ENCODE measurements at places on chromosomes 3 and 15.

DNA sequence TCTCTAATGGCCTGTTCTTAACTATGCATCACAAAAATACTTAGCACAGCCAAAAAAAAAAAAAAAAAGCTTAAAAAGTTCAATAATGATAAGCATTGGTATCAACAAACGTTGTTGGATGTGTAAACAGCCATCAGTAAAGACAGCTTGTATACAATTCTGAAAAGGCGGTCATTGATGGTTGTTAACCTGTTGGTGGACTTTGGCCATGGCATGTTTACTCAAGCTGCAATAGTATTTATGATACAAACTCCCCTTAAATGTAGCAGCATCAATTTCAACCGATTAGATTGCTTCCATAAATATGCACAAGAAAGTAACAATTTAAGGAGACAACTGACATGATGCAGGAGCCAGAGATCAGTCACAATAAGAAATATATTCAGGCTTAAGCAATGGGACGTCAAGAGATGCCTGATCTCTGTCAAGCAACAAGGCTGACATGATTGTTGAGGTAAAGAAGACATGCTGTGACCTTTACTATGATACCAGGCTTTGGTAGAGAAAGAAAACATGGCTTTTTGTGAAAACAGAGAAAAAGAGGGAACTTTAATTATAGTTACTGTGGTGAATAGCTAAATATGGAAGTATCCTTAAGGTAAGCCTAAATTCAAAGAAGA is 14.2 kb upstream of the SLC7A14 start:
- DNase-seq = no peak

DNA sequence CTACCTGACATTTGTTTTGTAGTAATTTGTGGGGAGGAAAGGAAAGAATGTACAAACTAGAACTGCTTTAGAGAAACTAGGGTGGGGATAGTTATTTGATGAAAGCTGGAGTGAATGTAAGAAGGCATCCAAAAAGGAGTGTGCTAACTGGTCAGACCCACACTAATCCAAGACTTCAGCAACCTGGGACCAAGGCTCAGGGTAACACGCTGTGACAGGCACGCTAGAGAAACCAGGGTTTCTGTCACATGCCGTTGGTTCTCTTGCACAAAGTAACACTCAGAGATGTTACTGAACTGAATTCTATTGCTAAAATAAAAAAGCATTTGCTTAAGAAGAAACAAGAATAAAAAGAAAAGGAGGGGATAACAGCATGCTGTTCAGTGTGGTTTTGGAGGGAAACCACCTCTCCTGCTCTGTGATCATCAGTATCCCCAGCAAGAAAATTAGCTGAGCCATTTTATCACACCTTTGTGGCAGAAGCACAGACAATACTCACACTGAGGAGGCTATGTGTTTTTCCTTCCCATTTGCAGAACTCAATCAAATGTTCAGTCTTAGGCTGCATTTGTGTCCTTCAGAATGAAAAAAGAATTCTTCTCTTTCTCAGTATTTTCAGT is 2.8 kb upstream of the CCDC80 start:
- DNase-seq = no peak

- no peak for DNase-seq
Measured at GRCh38 chr15:67175643-67176071, 78.8 kb downstream of the AAGAB start.

DNA sequence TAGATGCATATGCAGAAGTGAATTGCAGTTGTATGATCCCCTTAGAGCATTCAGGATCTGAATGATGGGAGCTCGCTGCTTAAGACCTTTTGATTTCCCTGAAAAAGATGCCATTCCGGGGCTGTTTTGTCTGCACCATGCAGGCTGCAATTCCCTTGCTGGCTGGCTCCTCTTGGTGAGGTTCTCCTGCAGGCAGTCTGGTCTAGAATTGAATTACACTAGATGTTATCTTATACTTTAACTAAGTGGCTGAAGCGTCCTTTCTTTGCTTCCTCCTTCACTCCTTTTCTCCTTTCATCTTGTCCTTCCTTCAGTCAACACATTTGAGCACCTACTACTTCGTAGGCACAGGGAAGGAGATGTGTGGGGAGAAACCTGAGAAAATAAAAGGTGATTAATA is 18.6 kb upstream of the MYZAP start:
- no peak for DNase-seq

- DNase-seq = no peak
Measured at GRCh38 chr3:178475062-178475461, 61.2 kb upstream of the KCNMB2 start.

DNA sequence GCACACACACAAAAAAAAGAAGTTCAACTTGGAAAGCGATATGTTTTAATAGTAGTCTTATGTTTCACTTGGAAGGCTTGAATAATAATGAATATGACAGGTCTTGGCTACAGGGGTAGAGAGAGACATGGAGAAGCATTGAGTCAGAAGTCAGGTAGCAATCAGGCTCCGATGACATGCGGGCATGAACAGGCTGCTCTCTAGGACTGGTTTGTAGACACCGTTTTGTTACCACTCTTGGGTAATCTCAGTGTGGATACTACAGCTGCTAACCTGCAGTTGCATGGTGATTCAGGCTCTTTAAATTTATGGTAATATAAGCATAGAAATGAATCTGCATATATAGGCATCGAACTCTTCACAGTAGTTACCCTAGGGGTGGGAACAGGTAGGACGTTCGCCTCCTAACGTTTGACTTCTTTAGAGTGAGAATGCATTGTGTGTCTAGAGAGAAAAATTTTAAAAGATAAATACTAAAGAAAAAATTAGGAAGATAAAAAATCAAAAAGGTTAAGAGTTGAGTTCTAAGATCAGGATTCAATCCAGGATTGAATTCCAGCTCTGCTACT is 241.6 kb upstream of the KBTBD8 start:
- DNase-seq = no peak

DNA sequence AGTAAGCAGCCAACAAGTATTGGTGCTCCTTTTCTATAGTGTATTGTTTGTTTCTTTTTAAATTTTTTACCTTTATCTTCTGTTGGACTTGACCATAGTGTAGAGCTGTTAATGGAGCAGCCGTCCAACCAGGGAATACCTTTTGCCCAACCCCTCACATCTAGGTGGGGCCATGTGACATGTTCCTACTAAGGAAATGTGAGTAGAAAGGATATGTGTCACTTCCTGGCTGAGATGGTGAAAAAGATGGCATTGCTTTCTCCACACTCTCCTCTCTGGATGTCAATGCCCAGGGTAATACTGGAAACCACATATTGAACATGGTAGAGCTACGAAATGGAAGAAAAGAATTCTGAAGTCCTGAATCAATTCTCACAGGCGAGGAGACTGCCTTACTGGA is 218.8 kb downstream of the TBL1XR1 start:
- DNase-seq = no peak

- no peak for DNase-seq
Measured at GRCh38 chr3:108623504-108623903, 34.0 kb downstream of the DZIP3 start.

DNA sequence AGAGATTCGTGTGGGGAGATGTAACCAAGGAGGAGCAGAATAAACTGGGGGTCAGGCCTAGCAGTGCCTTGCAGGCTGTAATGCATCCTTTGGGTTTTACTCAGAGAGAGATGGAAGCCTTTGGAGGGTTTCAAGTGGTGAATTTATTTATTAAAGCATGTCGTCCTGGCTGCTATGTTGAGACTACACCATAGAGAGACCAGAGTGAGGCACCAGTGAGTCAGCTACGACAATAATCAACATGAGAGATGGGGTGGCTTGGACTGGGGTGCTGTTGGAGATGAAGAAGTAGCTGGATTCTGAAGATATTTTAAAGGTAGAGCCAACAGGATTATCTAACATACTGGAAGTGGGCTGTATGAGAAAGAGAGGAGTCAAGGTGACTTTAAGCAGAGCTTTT is 335.3 kb upstream of the ARHGEF26 start:
- no peak for DNase-seq

DNA sequence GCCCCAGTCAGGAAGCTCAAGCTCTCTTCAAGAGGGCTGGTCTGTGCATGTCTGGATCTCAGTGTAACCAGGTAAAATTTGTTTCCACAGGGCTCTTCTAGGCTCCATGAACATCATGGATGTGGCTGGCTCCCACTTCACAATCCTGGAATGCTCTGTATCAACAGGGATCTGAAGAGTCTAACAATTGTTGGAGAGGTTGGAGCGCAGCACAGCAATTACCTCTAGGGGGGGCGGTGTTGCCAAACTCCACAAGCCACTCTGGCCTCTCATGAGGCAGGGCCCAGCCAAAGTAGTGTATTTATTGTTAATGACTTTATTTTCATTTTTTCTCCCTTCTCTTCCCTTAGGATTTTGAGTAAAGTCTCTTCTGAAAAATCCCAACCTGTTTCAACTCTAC is 6.1 kb upstream of the EIF2B5 start:
- no peak for DNase-seq

DNA sequence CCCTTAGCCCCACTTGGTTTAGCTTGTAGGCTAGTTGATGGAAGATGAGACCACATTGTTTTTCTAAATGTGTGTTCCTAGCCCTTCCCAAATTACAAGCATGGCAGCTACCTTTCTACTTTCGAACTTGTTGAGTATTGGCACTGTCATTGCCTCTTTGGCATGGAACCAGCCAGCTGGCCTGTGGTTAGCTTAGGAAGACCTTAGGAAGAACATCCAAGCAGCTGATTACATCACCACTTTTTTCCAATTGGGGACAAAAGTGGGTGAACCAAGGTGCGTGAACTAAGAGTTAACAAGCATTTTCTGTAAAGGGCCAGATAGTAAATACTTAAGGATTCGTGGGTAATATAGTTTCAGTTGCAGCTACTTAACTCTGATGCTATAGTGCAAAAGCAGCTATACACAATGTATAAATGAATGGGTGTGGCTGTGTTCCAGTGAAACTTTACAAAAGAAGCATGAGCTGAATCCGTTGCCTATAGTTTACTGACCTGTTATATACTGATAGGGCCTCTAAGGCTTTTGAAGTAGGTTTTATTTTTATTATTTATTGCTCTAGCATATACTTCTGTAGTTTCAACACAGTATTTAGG is 8.5 kb downstream of the KLHL18 start:
- DNase-seq = no peak

- no peak for DNase-seq
Measured at GRCh38 chr3:186624598-186624997, 11.7 kb downstream of the AHSG start.

- DNase-seq = no peak
Measured at GRCh38 chr3:159760046-159760445, 228.6 kb upstream of the IL12A start.

- peak; percentile 40 for DNase-seq
Measured at GRCh38 chr3:171772427-171773056, 37.7 kb downstream of the PLD1 start.

GRCh38 chr15:79007066-79007465 is 62.2 kb upstream of the CTSH start:
- DNase-seq = peak; percentile 12

GRCh38 chr15:98169551-98169950 is 209.0 kb downstream of the ARRDC4 start:
- DNase-seq = no peak

DNA sequence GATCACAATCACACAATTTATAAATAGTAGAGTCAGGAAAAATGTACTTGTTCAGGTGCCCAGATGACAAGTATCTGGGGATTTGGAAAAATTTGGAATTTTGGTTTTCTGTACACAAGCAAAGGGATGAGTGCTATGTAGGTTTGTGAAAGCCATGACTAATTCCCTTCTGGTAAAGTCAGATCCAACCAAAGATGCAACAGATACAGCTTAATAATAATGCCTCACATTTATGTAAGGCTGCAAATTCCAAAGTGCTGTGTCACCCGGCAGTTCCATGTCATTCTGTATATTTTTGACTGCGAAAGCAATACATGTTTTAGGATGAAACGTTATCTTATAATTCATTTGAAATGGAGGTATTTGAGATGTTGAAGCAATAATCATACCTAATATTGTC is 102.7 kb upstream of the AGBL1 start:
- no peak for DNase-seq

- no peak for DNase-seq
Measured at GRCh38 chr3:42489937-42490227, 12.6 kb upstream of the VIPR1 start.

DNA sequence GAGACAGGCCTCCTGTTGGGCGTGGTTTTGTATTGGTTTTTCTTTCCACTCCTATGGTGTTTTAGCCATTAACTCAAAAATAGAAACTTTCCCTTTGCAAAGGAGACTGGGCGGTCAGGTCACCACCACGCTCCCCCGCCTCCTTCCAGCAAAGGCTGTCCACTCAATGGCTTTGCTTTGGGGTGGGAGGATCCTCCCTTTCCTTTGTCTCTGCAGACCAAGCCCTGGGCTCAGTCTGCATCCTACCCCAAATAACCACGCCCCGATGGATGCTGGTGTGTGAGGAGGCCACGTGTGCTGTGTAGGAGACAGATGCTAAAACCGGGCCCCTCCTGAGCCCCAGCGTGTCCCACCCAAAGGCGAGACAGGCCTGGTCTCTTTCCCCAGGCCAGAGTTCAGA is 68.5 kb downstream of the GRIP2 start:
- no peak for DNase-seq

All from stimulated activated CD4-positive, alpha-beta T cell treated with anti-CD3 and anti-CD28 coated beads, Interleukin-12 subunit alpha, Interleukin-12 subunit beta, amount 100 ng/mL, for 48 hours (primary cell).